Effector CD8-positive, alpha-beta T cell (primary cell): ENCODE measurements at places on chromosomes 2 and 18.

- no peak for DNase-seq
These were observed 2.6 kb downstream of the UGT1A10 start for GRCh38 chr2:233638836-233639235.

- no peak for DNase-seq
These were observed 288.0 kb downstream of the NDUFA10 start for GRCh38 chr2:239737144-239737463.

GRCh38 chr2:195164930-195165329 is 492.1 kb upstream of the SLC39A10 start:
- DNase-seq = no peak

GRCh38 chr2:218406949-218407618 is 7.4 kb downstream of the CTDSP1 start:
- peak; percentile 54 for DNase-seq

DNA sequence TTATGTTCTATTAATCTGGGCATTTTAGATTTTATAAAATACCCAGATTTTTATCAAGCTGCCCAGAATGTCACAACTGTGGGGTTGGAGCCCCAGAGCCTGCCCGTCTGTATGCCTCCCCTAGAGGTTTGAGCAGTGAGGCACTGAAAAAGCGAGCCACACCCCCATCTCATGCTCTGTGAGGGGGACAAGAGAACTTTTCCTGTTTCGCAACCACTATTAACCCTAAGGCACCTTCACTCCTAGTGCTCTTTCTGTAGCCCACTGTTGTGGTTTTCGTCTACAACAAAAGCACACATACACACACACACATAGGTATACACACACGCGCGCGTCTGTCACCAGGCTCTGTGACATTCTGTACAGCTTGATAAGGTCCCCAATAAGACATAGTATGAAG is 38.0 kb downstream of the DCDC2C start:
- DNase-seq = no peak

DNA sequence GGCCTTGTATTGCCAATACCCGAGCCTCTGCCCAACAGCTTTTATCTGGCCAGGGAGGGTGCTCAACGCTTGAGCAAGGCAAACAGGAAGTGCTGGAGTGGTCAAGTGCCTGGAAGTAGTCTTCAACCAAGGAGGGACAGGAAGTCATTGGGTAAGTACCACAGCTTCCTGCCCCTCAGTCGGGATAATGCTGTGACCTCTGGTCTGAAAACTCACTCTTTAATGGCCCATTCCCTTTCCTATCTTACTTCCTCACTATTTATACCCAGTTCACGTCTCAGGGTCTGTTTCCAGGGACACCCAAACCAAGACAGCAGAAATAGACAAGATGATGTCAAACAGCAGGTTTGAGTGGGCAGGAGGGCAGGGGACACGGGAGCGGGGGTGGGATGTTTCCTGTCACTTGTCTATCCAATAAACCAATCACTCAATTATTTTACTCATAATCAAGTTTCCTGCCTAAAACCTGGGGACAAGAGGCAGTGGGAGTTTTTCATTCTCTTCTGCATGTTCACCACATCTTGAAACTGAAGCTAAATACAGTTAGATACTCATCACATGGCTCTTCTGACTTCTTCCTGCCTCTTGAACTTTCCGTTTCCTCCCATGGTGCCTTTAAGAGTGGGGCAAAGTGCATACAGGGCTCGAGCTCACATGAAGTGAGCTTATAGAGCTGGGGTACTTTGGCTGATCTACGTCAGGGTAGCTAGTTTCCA is 68.9 kb upstream of the CAB39 start:
- DNase-seq = no peak

GRCh38 chr18:46733872-46734271 is 23.0 kb downstream of the ST8SIA5 start:
- no peak for DNase-seq

GRCh38 chr18:8706791-8707555 is 1.6 kb downstream of the MTCL1 start:
- DNase-seq = no peak

DNA sequence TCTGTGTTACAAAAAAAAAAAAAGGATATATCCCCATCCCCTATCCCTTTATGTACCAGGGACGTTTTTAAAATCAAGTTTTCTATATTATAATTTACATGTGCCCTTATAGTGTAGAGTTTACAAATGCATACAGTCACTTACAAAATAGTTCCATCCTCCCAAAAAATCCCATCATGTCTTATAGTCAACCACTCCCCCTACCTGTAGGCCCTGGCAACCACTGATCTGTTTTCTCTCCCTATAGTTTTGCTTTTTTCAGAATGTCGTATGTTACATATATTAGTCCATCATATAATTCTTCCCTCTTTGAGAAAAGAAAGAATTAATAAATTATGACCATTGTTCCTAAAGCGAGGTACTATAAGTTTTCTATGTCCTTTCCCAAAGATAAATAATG is 17.8 kb downstream of the CFAP210 start:
- no peak for DNase-seq

DNA sequence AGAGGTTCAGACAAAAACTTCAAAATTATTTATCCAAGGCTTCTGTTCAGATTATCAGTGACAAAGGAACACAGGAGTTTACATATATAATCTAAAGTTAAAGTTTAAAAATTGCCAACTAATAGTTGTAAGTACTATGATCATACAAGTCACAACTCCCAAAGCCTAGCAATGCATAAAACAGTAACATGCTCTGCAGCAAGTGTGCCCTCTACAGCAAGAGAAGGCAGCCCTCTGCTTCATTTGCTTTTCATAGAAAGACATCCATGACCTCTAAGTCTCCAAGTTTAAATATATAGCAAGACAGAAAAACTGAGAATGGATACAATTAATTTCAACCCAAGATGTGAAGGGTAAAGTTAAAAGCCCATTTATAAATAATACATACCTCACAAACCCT is 13.3 kb downstream of the RAB1A start:
- no peak for DNase-seq

GRCh38 chr2:236576953-236577352 is 7.3 kb downstream of the ACKR3 start:
- DNase-seq = no peak

DNA sequence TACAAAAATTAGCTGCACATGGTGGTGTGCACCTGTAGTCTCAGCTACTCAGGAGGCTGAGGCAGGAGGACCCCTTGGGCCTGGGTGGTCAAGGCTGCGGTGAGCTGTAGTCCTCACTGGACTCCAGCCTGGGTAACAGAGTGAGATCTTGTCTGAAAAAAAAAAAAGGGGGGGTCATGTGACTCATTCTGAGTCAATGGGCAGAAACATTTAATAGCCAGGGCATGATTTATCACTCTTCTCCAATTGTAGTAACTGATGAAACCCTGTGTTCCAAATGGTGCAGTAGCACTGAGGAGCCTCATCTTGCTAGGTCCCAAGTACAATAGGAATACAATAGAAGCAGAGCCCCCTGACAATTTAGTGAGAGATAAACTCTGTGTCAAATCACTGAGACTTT is 78.9 kb upstream of the CCDC68 start:
- no peak for DNase-seq

- DNase-seq = no peak
These were observed 9.5 kb downstream of the RTTN start for GRCh38 chr18:70195852-70196434.

DNA sequence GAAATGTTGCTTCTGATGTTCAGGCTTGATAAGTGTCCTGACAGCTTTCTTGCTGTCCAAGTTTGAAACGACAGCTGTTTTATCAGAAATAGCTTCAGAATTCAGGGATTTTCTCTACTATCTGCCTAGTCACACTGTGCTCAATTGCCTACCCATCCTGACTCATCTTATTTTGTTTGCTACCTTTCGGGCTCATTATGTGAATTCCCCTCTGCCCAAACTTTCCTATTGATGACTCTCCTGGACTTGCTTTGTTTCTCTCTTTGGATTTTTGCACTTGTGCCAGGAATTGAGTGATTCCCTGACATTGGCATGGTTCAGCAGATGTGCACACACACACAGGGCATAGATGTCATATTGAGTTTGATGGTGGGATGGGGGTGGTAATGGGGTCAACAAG is 1052.6 kb upstream of the PIK3C3 start:
- no peak for DNase-seq

- no peak for DNase-seq
These were observed 129.8 kb downstream of the PDE11A start for GRCh38 chr2:177942731-177943130.

- DNase-seq = no peak
These were observed 268.7 kb upstream of the SETBP1 start for GRCh38 chr18:44411976-44412375.

DNA sequence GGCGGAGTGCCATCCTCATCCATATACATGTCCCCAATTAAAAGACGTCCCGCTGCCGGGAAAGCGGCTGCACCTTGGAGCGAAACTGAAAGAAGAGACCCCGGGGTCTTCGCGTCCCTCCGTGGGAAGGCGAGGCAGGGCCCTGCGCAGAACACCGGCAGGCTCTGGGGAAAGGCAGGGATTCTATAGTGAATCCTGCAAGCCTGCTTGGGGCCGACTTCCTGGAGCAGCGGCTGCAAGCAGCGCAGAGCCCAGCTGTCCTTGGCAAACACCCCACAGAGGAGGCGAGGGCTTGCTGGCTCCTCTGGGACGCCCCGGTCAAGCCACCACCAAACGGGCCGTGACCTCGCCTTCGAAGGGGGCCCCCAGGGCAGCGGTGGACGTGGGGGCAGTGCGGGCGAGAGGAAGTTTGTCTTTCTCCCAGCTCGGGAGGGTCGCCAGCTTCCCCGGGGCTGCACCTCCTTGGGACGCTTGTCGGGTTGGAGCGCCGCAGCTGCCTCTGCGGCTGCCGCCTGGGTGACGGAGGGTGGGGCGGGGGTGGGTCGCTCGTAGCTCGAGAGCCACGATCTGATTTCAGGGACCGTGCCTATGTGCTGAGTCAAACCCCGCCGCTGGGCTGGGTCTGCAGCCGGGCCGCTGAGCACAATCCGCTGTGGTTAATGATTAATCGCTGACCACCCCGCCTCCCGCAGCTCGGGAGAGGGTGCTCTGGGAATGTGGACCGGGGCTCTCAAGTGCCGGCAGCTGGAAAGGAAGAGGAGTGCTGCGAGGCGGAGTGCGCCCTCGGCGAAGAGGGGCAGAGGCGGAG is 486 bp upstream of the GPR39 start:
- DNase-seq = no peak

DNA sequence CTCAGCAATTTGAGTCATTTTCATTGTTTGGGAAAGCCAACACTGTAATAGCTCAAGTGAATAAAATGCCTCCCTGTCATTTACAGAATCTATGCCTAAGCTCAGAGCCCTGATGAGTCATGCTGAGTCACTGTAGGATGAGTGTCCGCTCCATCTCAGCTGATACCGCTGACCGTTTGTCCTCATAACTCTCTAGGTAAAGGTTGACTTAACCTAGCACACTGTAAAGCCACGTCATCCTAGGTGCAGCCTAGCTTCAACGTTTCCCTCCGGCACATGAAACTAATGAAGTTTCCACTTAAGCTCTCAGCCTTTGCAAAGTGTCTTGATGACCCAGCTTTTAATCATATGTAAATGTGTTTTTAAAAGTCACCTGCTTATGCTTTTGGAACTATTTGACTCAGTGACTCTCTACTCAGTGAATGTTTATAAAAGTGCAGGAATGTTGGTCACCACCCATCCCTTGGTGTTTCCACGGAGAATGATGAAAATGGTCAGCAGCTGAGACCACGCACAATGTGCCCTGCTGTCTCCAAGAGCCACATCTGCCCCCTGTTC is 154.0 kb downstream of the PMAIP1 start:
- no peak for DNase-seq

GRCh38 chr2:167794554-167795255 is 452.7 kb downstream of the STK39 start:
- DNase-seq = no peak

- no peak for DNase-seq
These were observed 234.3 kb upstream of the FBXO11 start for GRCh38 chr2:48140586-48140985.
